Activated T-cell treated with anti-CD3 and anti-CD28 coated beads for 4 hours (primary cell): ENCODE measurements at places on chromosomes 11 and 22.

DNA sequence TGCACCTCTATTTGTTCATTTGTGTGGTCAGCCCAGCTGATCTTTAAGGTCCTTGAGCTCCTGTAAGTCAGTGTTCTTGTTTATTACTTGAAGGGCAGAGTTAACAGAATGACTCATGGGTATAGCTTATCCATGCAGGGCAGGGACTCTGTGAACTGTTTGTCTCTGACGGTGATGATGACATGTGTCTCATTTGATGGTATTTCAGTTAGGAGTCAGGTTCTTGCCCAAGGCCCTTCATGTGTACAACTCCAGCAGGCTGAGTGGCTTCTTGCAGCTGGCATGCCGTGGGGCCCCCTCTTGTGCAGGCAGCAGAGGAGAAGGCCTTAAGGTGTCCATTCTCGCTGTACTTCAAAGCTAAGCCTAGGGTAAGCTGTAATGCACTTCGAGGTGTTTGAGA, 165.1 kb downstream of the DBX1 start:
- no peak for DNase-seq

DNA sequence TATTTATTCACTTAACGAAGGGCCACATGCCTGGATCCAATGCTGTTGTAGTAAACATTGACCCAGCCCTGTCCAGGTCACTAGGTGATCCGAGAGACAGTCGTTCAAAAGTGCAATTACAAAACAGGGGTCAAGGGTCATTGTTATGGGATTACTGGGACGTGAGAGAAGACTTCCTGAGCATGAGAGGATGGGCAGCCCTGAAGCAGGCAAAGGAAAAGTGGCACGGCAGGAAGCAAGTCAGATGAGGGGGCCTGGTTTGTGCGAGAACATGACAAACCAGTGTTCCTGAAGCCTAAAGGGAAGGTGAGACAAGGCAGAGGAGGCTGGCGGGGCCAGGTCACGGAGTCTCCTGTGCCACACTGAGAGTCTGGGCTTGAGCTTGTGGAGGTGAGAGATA, 15.8 kb upstream of the MMP20 start:
- DNase-seq: no peak

- no peak for DNase-seq
Measured at GRCh38 chr11:62588966-62589637, 2.2 kb downstream of the TUT1 start.

DNA sequence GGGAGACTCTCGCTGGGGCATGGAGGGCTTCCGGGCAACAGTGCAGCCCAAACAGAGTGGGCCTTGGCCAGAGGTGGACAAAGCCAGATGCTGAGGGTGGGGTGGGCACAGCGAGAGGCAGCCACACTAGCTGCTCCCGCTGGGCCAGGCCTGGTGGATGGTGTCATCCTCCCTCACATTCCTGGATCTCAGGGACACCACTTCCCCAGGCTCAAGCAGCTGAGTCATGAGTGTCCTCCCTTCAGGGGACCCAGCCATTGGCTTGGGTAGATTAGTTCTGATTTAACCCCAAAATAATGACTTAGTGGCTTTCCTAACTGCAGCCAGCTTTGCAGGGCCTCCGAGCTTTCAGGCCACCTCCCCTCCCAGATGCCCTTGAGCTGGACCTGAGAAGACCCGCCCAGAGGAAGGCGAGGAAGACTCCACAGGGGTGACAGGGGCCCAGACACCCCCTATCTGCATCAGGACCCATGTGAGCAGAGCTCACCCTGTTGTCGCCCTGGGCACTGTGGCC, 25.9 kb upstream of the WNT7B start:
- no peak for DNase-seq

GRCh38 chr22:42452456-42452855, 20.3 kb upstream of the NFAM1 start:
- DNase-seq: no peak

DNA sequence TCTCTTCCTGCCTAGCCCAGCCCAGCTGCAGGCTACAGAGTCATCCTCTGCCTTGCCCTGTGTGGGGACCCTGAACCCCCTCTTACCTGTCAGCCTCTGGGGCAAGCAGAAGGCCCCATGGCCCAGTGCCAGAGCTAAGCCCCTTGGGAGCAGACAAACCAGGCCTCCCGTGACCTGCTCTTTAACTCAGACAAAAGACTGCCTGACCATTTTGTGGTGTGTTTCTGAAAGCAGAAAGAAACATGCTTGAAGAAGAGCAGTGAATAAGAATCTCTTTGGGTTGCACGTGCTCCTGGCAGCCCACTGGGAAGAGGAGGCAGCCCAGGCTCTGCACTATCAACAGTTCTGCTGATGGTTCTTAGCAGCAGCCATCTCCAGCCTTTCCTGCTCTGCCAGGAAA, 118.6 kb downstream of the GRIK4 start:
- DNase-seq: no peak
